Fibroblast of lung (primary cell): ENCODE measurements at places on chromosomes 16 and 17. TPM values are rescaled to one million over a fixed set of nuclear protein-coding genes. Genes with fewer than 3 reads are reported as not detected.

The TMEM235 gene
- not detected in 2 replicates for total RNA-seq

The CCL5 gene
- not detected in 2 replicates for total RNA-seq

The KRTAP1-3 gene
- not detected in 2 replicates for total RNA-seq

The HNF1B gene
- total RNA-seq: not detected in 2 replicates

The UBALD1 gene
- total RNA-seq: 3.6 and 4.4 TPM in 2 replicates

The HAS3 gene
- 0.26 and 0.33 TPM in 2 replicates for total RNA-seq

The CACNG5 gene
- total RNA-seq: not detected in 2 replicates

The SMIM5 gene
- under 0.01 and 0.17 TPM in 2 replicates for total RNA-seq
